ENCODE measurements at places on chromosomes 16 and 17.

- no peak for DNase-seq
Measured at GRCh38 chr17:77897741-77898301, 60.7 kb upstream of the TNRC6C start.

DNA sequence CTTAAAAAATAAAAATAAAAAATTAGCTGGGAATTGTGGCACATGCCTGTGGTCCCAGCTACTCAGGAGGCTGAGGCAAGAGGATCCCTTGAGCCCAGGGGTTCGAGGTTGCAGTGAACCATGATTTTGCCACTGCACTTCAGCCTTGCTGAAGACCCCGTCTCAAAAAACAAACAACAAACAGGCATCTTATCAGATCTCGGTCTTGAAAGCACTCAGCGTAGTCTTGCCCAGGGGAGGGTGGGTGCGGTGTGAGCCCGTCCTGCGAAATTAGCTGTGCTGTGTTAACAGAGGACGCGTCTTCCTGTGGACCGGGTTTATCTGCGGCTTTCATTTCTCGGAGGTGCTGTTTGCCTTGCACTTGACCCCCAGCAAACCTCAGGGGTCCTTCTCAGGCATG, 5.4 kb downstream of the GAA start:
- DNase-seq: no peak

DNA sequence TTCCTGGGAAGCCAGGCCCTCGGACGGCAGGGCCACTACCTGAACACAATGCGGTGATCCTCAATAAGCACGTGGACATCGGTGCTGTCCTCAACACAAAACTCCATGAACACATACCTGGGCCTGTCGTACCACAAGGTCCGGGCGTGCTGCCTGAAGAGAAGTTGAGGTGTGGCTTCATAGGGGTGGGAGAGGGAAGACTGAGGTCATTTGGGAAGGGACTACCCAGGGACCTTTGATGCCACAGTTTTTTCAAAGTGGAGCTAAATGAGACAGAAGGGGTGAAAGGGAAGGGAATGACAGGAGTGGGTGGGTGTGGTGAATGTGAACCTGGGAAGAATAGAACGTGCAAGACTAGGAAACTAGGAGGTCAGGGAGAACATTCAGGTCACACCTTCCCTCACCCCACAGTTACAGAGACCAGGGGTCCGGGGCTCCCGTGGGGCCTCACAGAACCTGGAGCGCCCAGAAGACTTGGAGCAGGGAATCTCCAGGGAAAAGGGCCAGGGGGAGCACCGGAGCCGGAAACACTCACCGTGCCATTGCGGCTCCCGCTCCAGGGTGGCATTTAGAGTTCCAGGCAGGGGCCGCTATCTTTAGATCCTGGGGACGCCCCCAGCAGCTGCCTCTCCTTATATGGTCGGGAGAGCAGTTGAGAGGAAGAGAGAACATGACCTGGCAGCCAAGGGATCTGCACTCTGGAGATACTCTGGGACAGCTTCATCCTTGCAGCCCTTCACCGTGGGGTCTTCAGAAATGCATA, at the start of gene PTGES3L:
Gene PTGES3L (minus strand): TSS at position 570 of the 763 bp plus-strand sequence. CDS start 27 bp downstream, at position 543.
- peak; percentile 18 for DNase-seq

DNA sequence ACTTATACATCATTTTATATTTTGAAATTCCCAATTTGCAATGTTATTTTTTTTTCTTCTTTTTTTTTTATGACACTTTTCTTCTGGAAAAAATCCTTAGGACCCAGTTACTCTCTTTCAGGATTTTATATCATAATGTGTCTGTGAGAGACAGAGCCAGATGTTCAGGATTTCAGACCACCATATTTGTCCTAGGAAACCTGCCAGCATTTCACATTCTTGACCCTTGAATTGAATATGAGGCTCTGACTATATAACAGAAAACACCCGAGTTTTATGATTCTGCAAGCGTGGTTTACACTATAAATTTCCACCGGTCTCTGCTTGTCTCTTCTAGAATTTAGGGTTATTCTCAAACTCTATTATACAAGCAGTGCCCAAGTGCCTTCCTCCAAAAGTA, 621.0 kb downstream of the WWOX start:
- no peak for DNase-seq

DNA sequence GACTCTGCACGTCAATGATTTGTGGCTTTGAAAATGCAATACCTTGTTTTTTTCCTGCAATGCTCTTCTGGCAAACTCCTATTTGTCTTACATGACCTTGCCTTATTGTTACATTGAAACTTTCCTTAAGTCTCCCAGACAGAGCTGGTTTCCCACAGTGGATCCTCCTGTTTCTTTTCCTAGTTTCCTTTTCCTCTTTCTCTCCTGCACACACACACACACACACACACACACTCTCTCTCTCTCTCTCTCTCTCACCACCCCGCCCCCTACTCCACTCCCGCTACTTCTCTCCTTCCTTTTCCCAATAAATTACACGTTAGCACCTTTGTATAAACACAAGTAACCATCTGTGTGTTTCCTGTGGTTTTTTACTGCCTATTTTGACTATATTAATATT, 2.3 kb downstream of the ORC6 start:
- DNase-seq: no peak

GRCh38 chr16:8931859-8932258, 31.8 kb downstream of the USP7 start:
- DNase-seq: no peak

- no peak for DNase-seq
Measured at GRCh38 chr16:86012221-86012620, 113.3 kb downstream of the IRF8 start.

- no peak for DNase-seq
Measured at GRCh38 chr17:75240394-75241142, 20.8 kb downstream of the GGA3 start.

- peak; percentile 13 for DNase-seq
Measured at GRCh38 chr17:77580531-77581270, 377.8 kb upstream of the TNRC6C start.

GRCh38 chr17:3528880-3529511, 28.6 kb downstream of the TRPV3 start:
- no peak for DNase-seq

DNA sequence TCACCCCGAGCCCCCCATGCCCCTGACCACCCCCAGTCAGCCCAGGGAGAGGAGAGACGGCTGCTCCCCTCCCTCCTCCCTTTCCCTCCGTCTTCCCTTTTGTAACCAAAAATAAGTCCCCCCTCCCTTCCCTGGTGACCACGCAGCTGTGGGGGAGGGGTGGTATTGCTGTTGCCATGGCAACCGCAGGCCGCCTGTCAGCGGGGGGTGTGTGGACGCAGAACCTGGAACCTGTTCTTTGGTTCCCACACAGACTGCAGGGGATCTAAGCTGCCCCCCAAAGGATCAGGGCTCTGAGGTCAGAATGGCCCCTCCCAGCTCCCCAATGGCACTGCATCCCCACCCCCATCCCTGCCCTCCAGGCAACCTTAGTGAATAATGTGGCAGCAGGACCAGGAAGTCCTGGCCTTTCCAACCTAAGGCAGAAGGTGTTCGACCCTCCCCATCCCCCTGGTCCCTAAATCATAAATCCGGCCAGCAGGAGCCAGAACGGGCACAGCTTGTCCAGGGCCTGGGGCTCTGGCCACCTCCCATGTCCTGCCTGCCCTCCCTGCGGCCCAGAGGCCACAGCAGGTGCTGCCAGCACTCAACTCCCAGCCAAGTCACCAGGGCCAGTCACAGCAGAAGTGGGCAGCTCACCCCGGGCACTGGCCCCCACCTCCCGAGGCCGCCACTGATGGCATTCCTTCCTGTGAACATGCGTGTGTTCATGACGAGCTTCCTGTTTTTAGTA, 12.0 kb downstream of the CA4 start:
- DNase-seq: no peak

DNA sequence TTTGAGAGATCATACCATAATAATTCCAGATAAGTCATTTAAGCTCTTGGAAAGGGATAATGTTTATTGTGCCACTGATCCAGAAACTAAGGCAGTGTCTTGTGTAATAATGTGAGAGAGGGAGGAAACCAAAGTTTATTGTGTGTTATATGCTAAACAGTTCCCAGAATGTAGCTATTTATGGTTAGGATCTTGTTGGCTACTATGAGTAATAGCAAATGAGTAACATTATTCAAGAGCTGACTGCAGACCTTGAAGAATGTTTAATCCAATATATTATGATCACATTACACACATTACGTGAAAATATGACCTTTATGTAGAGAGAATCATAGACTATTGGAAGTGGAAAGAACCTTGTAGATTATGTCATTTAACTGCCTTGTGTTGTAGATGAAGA, 139.5 kb downstream of the BCAS3 start:
- no peak for DNase-seq

DNA sequence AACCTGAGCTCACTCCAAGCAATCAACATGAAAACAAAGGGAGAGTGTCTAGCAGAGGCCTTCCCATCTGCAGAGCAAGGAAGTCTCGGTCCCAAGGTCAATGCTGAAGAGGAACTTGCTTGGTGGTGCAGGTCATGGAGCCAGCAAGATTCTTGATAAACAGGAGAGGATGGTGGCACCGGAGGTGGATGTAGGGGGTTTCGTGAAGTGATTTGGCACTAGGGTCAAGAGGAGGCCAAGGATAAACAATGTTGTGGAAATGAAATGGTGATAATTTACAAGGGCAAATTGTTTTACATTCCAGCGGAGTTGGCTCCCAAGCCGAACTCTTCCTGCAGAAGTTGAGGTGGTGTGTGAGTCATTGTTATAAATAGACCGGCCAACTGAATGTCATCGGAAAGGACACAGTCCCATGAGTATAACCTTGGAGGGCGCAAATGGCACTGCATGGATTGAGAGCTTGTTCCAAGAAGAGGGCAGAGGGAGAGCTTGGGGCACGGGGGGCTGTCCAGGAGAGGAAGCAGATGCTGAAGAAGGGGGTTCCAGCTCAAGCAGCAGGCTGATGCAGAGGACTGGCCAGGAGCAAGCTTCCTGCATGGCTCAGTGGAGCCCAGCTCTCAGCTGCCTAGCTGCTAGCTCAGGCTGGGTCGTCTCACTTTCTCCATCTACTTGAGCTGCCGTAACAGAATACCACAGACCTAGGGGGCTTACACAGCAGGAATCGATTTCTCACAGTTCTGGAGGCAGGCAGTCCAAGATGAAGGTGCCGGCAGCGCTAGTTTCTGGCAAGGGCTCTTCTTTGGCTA, 136.6 kb downstream of the COPRS start:
- DNase-seq: no peak

GRCh38 chr16:27801289-27801945, 251.5 kb downstream of the KATNIP start:
- DNase-seq: no peak

DNA sequence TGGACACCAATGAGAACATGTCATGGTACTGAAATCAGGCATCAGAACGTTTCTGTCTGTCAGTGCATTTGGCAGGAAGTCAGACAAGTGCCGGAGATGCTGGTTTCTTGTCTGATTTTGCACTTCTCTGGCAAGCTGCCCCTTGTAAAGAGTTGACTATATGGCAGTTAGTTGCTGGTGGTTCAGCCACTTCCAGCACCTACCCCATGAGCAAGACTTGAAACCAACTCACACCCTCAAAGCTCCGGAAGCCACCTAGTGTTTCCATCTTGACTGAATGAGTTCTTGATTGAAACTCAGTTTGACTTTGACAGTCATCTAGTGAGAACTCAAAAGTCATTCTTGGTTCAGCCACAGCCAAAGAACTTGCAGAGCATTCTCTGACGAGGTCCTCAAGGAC, 225.1 kb downstream of the SPECC1 start:
- DNase-seq: no peak

GRCh38 chr16:20995711-20996110, 95.1 kb downstream of the LYRM1 start:
- no peak for DNase-seq

DNA sequence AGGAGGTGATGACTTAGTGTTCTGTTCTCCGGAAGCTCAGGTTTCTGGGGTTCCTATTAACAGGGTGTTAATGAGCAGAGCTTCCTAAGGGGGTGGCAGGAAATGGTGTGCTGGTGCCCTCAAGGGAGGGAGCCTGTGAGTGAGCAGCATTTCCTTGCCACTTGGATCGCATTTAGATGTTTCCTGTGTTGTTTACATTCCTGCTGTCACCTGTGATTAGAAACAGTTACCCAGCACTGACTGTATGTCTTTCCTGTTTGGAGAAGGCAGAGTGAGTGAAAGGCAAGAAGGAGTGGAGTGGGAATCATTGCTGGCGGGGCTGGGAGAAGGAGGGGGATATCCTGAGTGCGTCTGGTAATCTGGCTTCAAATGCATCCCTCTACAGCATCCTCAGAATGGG, 214.6 kb downstream of the CCDC182 start:
- no peak for DNase-seq

DNA sequence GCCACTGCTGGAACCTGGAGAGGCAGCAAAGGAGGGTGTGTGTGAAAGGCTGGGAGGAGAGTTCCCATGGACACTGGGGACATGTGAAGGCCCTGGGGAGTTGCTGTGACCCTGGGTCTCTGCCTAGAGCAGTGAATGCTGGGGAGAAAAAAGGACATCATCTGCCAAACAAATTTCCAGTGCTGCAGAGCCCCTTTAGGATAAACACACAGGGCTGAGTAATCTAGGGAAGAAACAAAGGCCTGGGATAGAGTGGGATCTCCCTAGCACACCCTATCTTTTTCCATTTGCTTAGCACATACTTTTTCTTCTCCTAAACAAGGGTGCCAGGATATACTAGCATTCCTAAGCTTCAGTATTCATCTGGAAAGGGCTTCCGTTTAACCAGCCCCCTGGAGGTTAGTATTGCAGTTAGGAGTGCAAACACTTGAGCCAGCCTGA, 3.3 kb upstream of the HIGD1B start:
- no peak for DNase-seq

DNA sequence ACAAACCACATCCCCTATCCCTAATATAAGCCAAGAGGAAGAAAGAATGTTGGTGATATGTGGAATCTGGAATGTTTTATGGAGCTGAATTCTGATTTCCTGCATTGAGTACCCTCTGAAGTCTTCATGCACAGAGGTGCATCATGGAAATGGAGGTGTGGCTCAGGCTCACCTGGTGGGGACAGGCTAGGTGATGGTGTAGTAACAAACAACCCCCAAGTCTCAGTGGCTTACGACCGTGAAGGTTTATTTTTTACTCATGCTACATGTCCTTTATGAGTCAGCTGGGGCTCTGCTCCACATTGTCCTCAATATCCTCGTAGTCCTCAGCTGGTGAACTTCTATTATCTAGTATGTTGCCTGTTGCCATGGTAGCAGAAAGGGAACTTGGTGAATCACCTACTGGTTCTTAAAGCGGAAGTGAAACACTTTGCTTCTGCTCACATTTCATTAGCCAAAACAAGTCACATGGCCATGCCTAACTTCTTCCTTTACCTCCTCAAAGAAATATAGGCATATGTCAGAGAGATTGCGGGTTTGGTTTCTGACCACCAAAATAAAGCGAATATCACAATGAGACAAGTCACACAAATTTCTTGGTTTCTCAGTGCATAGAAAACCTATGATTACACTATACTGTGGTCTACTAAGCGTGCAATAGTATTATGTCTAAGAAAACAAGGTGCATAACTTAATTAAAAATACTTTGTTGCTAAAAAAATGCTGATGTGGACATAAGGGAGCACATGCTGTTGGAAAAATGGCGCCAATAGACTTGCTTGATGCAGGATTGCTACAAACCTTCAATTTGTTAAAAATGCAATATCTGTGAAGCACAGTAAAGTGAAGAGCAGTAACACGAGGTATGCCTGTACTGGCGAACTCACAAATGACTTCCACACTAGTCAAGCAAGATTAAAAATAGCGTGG, at the start of gene PMFBP1:
Gene PMFBP1 (minus strand): TSS at position 51 of the 930 bp plus-strand sequence. CDS start 947 bp downstream, outside the sequence.
- no peak for DNase-seq

GRCh38 chr16:89574681-89575246, 794 bp upstream of the CPNE7 start:
- no peak for DNase-seq

GRCh38 chr17:80959330-80960036, 32.2 kb upstream of the CHMP6 start:
- no peak for DNase-seq

GRCh38 chr17:81406117-81406953, 11.1 kb downstream of the BAHCC1 start:
- DNase-seq: no peak

GRCh38 chr16:3716831-3717234, 491 bp downstream of the TRAP1 start:
- no peak for DNase-seq
